ENCODE measurements at places on chromosomes 16 and 17. TPM values are rescaled to one million over a fixed set of nuclear protein-coding genes. Genes with fewer than 3 reads are reported as not detected.
A peak's percentile ranks its signal among the peaks of the same experiment; 100 is the strongest.

GRCh38 chr16:380762-381011 is 1.1 kb downstream of the PGAP6 start:
- DNase-seq: no peak

GRCh38 chr17:59561042-59561441 is 4.4 kb upstream of the DHX40 start:
- no peak for DNase-seq

The TP53TG3 gene
- not detected for total RNA-seq

DNA sequence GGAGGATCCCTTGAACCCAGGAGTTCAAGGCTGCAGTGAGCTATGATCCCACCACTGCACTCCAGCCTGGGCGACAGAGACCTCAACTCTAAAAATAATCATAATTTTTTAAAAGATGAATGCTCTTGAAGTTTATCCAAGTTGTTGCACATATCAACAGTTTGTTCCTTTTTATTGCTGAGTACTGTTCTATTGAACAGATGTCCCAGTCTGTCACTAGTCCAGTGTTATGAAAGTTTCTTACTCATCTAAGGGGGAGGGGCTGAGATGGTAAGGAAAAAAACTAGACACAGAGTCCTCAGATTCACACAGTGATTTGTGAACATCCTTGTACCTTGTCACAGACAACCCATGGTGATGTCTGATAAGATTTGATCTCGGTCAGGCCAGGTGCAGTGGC is 3.9 kb downstream of the ACAP1 start:
- no peak for DNase-seq

- DNase-seq: peak; percentile 79
These were observed 82.0 kb upstream of the ALOX12 start for GRCh38 chr17:6913608-6914443.

DNA sequence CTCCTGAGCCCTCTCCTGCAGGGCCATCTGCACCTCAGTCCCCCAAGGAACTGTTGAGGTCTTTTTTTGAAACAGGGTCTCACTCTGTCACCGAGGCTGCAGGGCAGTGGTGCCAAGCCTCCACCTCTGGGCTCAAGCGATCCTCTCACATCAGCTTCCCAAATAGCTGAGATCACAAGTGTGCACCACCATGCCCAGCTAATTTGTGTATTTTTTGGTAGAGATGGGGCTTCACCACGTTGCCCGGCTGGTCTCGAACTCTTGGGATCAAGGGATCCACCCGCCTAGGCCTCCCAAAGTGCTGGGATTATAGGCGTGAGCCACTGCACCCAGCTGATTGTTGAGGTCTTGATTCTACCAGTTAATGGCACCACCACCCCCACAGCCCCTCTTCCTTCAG is 27.9 kb upstream of the ENDOV start:
- no peak for DNase-seq

DNA sequence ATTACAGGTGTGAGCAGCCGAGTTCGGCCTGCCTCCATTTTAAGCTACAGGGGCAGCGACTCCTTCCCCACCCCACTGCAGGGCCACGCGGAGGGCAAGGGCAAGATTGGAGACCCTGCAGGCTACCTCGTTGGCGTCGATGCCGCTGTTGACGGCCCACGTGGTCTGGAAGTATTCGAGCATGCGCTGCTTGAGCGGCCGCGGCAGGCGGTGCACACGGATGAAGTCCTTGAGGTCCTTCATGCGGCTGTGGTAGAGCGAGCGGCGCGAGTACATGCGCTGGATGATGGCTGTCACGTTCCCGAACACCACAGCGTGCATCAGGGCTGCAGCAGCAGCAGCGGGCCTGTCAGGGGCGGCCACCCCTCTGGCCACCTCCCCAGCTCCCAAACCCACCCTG is 11.6 kb downstream of the KCNH4 start:
- DNase-seq: no peak

GRCh38 chr16:54652201-54652770 is 278.4 kb upstream of the IRX5 start:
- DNase-seq: no peak

The UNC45B gene
- 0.36 TPM for total RNA-seq

The PRSS53 gene
- total RNA-seq: 11.4 TPM

DNA sequence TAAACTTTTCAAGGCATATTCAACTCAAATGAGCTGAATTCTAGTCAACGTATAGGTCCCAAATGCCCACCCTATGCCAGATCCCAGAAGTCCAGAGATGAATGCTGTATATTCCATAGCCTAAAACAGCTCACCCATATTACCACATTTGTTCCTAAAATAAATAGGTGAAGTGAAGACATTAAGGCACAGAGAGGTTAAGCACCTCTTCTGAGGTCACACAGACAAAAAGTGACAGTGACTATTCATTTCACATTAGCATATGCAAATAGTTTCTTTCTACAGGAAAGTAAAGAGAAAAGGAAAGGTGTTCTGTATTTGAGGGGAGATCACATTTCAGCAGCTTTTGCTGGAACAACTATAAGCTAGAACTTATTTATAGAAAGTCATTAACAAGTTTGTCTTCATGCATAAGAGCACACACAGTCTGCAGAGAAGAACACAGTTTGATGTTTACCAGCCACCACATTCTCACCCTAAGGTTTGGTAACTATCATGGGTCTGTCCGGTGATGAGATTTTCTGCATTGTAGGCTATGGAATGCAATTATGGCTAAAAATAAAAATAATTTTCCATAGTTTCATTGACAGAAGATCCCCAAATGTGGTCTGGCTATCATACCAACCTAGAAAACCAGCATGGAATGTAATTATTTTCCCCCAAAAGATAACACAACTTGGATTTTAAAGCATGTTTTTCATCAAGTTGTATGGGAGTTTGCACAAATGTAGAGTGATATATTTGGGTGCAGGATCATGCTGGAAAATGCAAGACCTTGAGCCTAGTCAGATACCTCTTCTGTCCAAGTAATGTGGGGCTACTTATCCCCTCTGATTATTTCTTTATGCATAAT is 402.1 kb downstream of the UTP18 start:
- no peak for DNase-seq

The ALOX12B gene
- 1.5 TPM for total RNA-seq

The RAC3 gene
- 1.5 TPM for total RNA-seq

- DNase-seq: no peak
These were observed 236.7 kb upstream of the CIBAR2 start for GRCh38 chr16:85348911-85349334.

The BEAN1 gene
- total RNA-seq: not detected

DNA sequence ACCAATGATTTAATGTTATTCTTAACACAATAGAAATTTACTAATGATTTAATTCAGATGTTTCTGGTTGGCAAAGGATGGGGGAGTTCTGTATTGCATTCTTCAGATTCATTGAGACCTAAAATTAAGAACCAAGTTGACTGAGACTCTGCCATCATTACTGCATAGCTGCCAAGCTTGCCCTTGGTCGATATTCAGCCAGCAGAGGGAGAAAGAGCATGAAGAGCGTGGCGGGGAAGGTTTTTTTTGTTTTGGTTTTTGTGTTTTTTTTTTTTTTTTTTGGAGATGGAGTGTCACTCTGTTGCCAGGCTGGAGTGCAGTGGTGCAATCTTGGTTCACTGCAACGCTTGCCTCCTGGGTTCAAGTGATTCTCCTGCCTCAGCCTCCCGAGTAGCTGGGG is 659.4 kb upstream of the EEF2KMT start:
- no peak for DNase-seq

The HMOX2 gene
- total RNA-seq: 71.9 TPM

The ST6GALNAC1 gene
- total RNA-seq: not detected

DNA sequence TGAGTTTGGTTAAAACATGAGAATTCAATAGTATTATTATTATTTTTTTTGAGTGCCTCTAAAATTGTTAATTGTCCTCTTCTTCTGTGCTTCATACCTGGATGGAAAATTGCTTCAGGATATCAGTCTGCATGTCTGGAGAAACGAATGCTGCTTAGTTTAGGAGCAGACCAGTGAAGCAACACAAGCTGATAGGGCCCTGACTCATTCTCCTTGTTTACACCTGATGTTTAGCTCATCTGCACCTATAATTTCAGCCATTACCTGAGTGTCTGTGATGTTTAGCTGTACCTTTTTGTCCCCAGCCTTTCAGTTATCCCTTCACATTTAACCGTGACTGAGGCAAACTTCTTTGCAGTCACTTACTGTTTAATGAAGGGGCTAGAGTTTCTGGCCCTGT is 14.8 kb downstream of the SNTB2 start:
- DNase-seq: no peak

DNA sequence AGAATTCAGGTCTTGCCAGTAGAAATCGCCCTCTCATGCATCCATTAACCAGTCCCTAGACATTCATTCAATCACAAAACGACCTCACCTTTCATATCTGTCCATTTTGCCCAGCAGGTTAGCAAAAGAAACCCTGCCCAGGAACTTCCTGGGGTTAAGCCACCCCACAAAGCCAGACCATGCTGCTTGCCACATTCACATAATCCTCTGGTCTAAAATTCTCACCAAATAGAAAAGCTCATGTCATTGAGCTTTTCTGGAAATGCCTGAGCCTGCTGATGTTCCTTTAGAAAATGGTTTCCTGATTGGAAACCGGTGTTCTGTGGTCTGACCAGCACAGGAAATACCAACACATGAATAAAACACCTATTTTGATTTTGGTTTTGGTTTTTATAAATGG is 21.6 kb upstream of the DYNLRB2 start:
- no peak for DNase-seq

DNA sequence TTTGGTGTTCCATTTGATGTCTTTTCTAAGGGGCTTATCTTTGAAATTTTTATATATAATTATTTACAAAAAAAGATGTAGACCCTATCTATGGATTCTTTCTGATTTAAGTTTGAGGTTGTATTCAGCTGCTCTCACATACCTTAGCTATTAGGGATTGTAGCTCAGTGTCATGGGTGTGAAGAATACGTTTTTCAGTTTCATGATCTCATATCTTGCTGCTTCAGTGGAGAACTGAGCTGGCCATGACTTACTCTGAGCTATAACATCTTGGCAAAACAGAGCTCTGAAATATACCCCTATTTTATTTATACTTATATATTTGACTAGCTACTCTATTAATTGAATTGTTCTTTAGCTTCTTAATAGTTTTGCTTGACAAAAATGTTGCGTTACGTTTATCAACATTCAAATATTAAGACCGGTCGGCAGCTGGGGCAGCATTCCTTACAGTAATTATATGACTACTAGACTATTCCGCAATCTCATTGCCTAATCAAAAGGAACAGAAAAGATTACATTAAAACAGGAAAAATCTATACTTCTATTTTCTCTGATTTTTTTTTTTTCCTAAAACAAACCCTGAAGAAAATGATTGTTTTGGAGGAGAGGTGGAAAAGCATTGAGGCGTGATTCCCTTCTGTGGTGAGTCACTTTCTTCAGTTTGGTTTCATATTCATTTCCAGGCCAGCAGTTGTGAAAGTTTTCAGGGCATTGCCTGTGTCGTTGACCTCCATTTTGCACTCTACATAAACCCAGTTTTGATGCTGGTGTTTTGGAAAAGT is 24.1 kb upstream of the KRT24 start:
- no peak for DNase-seq

The CTRB1 gene
- not detected for total RNA-seq

- no peak for DNase-seq
These were observed 9.3 kb downstream of the HS3ST3A1 start for GRCh38 chr17:13592427-13592826.

DNA sequence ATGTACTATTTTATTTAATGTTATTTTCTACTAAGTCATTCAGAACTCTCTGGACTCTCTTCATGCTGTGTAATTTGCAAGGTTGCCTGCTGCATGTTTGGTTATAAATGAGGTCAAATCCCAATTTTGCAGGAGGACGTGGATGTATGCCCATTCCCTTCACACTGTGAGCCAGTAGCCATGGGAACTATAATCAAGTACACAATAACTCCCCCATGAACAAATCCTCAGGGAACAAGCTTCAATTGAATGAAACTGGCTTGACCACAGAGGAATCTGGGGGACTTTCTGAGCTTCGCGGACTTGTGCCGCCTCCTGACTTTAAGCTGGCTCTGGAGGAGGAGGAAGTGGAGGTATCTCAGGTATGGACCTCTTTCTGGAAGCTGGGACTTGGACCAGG is 14.6 kb upstream of the KCTD13 start:
- DNase-seq: no peak

The SULT1A2 gene
- 2.1 TPM for total RNA-seq

The TBX21 gene
- 1.6 TPM for total RNA-seq

GRCh38 chr16:17403859-17404545 is 66.8 kb downstream of the XYLT1 start:
- no peak for DNase-seq

The CCT6B gene
- total RNA-seq: 3.9 TPM
